Epithelial cell of umbilical artery (primary cell): ENCODE measurements at places on chromosomes 12 and 14. TPM values are rescaled to one million over a fixed set of nuclear protein-coding genes. Genes with fewer than 3 reads are reported as not detected.

Gene NANOG
- not detected in 2 replicates for total RNA-seq

Gene APOF
- not detected in 2 replicates for total RNA-seq

Gene NUP107
- 72.4 and 91.5 TPM in 2 replicates for total RNA-seq

Gene RHEBL1
- 1.6 and 4.9 TPM in 2 replicates for total RNA-seq

Gene OR4M1
- not detected in 2 replicates for total RNA-seq

Gene SERPINA1
- not detected in 2 replicates for total RNA-seq

Gene MGAT2
- 107 and 125 TPM in 2 replicates for total RNA-seq

Gene PIK3C2G
- not detected in 2 replicates for total RNA-seq

Gene DEGS2
- total RNA-seq: under 0.01 and 0.15 TPM in 2 replicates

Gene CLEC9A
- total RNA-seq: not detected in 2 replicates

Gene SYNE3
- total RNA-seq: 5.5 and 10.8 TPM in 2 replicates

Gene LTB4R
- 0.65 and 3.0 TPM in 2 replicates for total RNA-seq

Gene CFAP251
- total RNA-seq: 0.97 and 1.4 TPM in 2 replicates

Gene HOXC6
- not detected in 2 replicates for total RNA-seq

Gene GNG2
- total RNA-seq: 0.15 and 0.65 TPM in 2 replicates

Gene AMHR2
- not detected in 2 replicates for total RNA-seq

Gene ZNF891
- total RNA-seq: 0.32 and 0.76 TPM in 2 replicates

Gene KRT5
- under 0.01 and 0.91 TPM in 2 replicates for total RNA-seq

Gene SYNDIG1L
- not detected in 2 replicates for total RNA-seq

Gene APPL2
- total RNA-seq: 12.5 and 20.8 TPM in 2 replicates

Gene KSR2
- total RNA-seq: 0.30 and 0.32 TPM in 2 replicates

Gene RERG
- total RNA-seq: not detected in 2 replicates

Gene RNF212B
- total RNA-seq: not detected in 2 replicates

Gene PLEKHD1
- under 0.01 TPM in 1 of 2 replicates, not detected in the other for total RNA-seq

Gene CHGA
- not detected in 2 replicates for total RNA-seq

Gene RTN1
- total RNA-seq: 0.61 and 0.65 TPM in 2 replicates

Gene SLC7A8
- total RNA-seq: 0.65 and 1.7 TPM in 2 replicates

Gene SDSL
- 5.8 and 9.7 TPM in 2 replicates for total RNA-seq

Gene DYRK2
- total RNA-seq: 6.2 and 10.5 TPM in 2 replicates
